ENCODE measurements at places on chromosomes 3 and 15. TPM values are rescaled to one million over a fixed set of nuclear protein-coding genes. Genes with fewer than 3 reads are reported as not detected.

DNA sequence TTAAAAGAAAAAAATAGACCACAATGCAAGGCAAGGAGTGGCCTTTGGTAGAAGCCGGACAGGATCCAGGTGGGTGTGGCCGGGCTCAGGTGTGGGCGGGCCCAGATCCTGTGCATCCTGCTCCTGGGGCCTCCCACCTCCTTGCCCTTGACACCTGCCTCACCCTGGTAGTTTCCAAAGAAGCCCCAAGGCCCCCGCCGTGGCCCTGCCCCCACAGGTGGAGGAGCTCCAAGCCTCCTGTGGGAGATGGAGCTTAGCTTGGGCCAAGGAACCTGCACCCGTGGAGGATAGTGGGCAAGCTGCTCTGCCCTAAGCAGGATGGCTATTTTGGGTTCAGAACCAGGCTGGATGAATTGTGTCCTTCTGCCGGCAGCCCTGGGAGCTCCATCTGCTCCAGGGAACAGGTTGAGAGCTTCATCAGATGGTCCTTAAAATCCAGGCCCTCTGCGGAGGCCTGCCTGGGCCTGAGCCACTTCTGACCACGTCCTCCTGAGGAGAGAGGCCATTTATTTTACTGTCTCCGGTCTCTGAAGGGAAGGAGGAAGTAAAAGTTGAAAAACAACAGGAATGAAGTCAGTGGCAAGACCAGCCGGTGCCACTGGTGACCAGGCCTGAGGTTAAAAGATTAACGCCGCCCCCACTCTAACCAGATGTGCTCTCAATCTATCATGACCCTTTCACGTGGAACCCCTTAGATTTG lies 53.9 kb upstream of the KLF13 start:
- H3K27ac ChIP-seq: no peak overlapping the region
- DNase-seq: no peak
- H3K4me1 ChIP-seq: no peaks in the 10 kb centered on the region
- no peaks in the 10 kb centered on the region for H3K27me3 ChIP-seq

DNA sequence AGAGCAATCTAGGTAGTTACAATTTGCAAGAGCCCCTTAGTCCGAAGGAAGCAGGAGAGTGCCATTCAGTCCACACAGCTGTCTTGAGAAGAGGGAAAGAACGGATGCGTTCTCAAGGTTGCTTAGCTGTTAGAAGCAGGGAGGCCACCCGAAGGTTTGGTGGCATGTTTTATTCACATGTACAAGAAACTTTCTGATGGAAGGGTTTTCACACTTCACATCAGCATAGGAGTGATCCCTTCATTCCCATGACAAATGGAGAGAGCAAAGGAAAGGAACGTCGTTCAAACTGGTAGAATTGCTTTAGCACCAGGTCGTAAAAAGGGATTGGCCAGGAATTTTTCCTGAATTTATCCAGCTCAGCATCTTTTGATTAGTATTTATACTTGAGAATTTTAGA lies 53.5 kb downstream of the TRIM71 start:
- H3K36me3 ChIP-seq: peaks cover 17% of the 10 kb centered on the region
- H3K4me1 ChIP-seq: peaks cover 85% of the 10 kb centered on the region
- DNase-seq: no peak
- H3K27me3 ChIP-seq: no peaks in the 10 kb centered on the region
- peak overlapping the region; percentile 98 for H3K27ac ChIP-seq
- peak overlapping the region; percentile 50 for H3K4me3 ChIP-seq

DNA sequence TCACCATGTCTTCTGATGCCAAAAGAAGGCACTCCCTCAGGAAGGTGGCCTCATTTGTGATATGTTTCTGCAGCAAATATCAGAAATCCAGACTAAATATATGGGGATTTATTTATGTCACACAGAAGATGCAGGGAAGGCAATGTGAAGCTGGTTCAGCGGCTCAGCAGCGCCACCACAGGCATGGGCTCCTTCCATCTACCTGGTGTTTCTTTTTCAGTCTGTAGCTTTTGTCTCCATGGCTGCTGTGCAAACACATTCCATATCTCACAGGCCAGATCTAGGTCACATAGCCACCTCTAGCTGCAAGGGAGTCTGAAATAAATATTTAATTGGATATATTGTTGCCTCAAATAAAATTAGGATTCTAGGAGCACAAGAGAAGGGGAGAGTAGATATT lies 502.1 kb upstream of the IL12A start:
- no peaks in the 10 kb centered on the region for H3K36me3 ChIP-seq
- no peak overlapping the region for H3K4me3 ChIP-seq
- no peak overlapping the region for H3K27ac ChIP-seq
- H3K4me1 ChIP-seq: peaks cover 12% of the 10 kb centered on the region

The POC1A gene
- total RNA-seq: 26.7 TPM
